ENCODE measurements at places on chromosomes 16 and 17.

DNA sequence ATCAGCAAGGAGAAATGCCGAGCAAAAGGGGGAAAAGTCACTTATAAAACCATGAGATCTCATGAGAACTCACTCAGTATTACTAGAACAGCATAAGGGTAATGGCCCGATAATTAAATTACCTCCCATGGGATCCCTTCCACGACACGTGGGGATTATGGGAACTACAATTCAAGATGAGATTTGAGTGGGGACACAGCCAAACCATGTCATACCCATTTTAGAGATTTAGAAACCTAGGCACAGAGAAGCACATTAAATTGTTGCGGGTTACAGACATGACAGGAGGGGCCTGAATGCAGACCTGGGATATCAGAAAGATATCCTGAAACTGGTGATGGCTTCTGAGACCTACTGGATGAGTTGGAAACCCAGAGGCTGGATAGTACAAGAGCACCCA, 20.1 kb downstream of the ARHGAP17 start:
- no peak for DNase-seq

- no peak for DNase-seq
Measured at GRCh38 chr17:62723842-62724241, 84.3 kb downstream of the MARCHF10 start.

DNA sequence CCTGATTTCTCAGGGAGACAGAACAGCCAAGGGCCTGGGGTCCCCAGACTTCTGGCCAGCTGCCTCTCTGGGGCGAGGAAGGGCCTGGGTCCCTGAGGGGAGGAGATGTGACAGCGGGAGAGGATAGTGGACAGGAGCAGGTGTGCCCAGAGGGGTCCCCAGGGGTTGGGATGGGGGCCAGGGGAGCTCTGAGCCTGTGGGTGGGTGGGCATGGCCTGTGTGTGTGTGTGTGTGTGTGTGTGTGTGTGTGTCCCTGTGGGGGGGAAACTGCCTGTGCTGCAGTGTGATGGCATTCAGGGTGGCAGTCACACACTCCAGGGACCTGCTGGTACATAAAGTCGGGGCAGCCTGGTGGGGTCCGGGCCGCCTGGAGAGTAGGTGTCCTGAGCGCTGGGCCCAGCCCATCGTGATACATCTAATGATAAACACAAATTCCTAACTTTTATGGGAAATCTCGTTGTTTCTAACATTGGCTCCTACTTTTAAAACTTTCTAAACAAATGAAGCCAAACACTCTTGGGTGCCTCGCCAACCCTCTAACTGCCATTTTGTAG, 1.4 kb downstream of the ITGB4 start:
- no peak for DNase-seq

GRCh38 chr16:24538756-24539294, 541 bp upstream of the RBBP6 start:
- no peak for DNase-seq

- DNase-seq, result no peak
Measured at GRCh38 chr17:75417054-75417580, 11.6 kb upstream of the GRB2 start.

DNA sequence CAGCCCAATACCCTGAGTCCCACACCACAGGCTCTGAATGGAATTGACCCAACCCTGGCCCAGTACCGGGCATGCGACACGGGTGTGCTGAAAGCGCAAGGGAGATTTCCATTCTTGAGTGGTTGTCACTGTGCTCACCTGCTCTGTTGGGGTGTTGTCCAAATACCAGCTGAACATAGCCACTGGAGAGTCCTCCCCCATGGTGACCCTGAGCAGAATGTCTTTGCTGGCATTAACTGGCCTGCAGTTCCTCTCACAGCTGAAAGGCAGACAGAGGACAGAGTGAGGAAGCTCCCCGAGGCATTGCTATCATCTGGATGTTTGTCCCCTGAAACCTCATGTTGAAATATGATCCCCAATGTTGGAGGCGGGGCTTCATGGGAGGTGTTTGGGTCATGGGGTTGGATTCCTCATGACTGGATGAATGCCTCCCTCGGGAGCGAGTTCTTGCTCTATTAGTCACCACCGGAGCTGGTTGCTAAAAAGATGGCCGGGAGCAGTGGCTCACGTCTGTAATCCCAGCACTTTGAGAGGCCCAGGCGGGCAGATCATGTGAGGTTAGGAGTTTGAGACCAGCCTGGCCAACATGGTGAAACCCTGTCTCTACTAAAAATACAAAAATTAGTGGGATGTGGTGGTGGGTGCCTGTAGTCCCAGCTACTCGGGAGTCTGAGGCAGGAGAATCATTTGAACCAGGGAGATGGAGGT, 57.3 kb upstream of the BCO1 start:
- DNase-seq, result peak; percentile 65

GRCh38 chr17:5557485-5557884, 26.8 kb downstream of the NLRP1 start:
- no peak for DNase-seq

GRCh38 chr16:47449788-47450187, 11.1 kb downstream of the ITFG1 start:
- no peak for DNase-seq

DNA sequence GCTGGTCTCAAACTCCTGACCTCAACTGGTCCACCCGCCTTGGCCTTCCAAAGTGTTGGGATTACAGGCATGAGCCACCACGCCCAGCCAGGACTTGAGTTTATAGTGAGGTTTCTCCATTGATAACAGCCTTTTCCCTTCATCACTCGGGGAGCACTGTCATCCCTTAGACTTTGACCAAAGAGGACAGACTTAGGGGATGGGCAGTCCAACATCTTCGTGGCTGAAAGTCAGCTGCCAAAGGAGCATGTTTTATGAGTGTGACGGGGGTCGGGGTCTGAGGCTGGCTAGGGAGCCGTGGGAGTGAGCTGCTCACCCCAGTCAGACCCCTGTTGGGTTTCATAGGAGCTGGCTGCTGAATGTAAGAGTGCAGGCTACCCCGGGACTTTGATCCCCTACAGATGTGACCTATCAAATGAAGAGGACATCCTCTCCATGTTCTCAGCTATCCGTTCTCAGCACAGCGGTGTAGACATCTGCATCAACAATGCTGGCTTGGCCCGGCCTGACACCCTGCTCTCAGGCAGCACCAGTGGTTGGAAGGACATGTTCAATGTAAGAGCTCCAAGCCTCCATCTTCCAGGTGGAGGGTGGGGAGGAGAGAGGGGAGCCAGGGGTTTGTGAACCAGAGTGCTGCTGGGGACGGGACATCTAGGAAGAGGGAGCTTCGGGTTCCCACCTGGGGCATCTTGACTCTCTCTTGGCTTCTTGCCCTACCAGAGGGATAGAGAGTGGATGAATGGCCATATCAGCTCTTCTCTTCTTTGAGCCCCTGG, 3.1 kb downstream of the DHRS11 start:
- no peak for DNase-seq

DNA sequence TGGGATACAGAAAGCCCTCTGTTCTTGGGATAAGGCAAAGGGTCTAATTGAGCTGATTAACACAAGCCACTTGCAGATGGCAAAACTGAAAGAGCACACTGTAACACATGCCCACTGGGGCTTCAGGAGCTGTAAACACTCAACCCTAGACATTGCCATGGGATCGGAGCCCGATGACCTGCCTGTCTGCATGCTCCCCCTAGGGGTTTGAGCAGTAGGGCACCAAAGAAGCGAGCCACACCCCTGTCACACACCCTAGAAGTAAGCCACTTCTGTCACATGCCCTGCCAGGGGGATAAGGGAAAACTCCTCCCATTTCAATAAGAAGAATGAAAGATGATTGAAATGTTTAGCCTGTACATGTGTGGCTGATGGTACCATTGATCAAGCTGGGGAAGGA, 81.3 kb upstream of the IRX6 start:
- DNase-seq, result no peak

Data from left renal cortex interstitium (tissue), 4 donors.